ENCODE measurements at places on chromosomes 4 and X.

- DNase-seq = peak; percentile 54
Observed at GRCh38 chr4:86452924-86453531, 93.2 kb upstream of the MAPK10 start.

DNA sequence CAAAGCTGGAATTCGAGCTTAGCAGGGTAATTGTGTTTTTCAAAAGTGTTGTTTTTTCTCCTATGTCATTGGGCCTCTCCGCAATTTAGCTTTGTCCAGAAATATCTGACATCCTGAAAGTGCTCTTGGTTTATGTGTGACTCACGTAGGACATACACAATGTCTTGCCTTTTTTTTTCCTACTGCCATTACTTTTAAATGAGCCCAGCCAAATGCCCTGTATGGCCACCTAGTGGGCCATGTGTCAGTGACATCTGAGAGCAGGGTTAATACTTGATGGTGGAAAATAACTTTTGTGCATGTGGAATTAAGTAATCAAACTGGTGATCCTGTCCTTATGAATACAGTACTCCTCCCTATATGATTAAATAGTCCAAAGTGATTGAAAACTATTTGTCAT is 1411.1 kb upstream of the TENM3 start:
- no peak for DNase-seq

DNA sequence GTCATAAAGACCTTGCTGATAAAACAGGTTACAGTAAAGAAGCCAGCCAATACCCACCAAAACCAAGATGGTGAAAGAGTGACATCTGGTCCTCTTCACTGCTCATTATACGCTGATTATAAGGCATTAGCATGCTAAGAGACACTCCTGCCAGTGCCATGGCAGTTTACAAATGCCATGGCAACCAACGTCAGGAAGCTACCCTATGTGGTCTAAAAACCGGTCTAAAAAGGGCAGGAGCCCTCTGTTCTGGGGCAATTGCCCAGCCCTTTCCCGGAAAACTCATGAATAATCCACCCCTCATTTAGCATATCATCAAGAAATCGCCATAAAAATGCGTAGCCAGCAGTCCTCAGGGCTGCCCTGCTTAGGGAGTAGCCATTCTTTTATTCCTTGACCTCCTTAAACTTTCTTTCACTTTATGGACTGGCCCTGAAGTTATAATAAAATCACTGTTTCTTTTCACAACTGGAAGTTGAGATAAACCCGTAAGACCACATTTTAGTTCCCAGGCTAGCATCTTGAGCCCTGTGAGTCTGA is 260.5 kb upstream of the FAT1 start:
- DNase-seq = no peak

DNA sequence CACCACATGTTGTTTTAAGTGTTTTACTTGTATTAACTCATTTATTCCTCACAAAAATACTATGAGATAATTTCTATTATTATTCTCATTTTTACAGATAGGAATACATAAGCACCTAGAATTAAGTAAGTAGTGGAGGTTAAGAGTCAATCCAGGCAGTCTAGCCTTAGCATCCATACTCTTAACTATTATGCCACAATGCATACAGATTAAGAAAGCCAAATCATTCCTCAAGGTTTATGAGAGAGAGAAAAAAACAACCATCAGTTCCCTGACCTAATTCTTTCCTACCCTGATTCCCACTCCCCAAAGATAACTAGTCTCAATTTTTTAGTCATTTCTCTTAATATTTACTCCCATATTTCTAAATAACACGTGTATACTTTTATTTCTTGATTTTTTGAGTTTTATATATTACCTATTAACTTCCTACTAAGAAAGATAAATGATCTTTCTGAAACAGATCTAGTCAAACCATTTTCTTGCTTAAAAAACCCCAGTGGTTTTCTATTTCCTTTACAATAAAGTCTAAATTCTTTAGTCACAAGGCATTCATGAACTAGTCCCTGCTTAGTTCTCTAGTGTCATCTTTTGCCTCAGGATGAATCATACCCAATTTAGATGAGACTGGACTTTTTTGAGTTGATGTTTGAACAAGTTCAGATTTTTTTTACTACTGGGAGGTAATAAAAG is 16.0 kb downstream of the UBA6 start:
- no peak for DNase-seq

- DNase-seq = no peak
Observed at GRCh38 chrX:27451324-27451723, 11.8 kb downstream of the PPP4R3C start.

- DNase-seq = no peak
Observed at GRCh38 chr4:186698028-186698427, 25.6 kb downstream of the FAT1 start.

DNA sequence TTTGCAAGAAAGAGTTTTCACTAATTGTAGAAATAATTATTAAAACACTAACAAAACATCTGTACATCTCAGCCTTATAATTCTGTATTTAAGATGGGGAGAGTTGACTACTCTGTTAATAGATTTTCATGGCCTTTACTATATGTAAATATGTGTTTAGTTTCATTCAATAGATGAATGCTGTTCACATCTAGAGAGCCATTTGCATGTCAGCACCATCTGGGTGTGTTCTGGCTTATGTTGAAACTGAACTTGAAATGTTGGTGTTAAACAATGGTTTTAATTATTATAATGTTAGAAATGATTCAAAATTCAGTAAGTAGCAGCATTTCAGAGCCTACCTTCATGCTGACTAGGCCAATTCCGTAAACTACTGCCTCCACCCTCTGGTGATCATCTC is 102.5 kb upstream of the ADAD1 start:
- DNase-seq = no peak

GRCh38 chr4:125187226-125188176 is 127.3 kb upstream of the FAT4 start:
- DNase-seq = no peak

GRCh38 chr4:134622199-134622598 is 420.6 kb upstream of the PABPC4L start:
- no peak for DNase-seq

GRCh38 chr4:40394236-40394635 is 59.1 kb downstream of the CHRNA9 start:
- no peak for DNase-seq

DNA sequence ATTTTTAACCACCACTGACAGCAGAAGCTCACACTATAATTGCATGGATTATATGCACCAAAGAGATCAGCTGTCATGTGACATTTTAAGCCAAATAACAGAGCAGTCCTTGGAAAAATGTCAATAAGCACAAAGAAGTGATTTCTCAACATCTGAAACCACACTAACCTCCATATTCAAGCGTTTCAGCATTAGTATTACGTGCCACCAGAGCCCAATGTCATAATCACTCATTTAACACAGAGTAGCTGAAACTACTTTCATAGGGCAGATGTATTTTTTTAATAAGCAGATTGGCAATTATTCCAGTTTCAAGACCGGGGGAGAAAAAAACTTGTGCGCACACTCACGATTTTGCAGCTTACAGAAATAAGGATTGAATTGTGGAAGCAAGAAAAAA is 76.6 kb downstream of the SH3KBP1 start:
- no peak for DNase-seq
